ENCODE measurements at places on chromosomes 4 and X. TPM values are rescaled to one million over a fixed set of nuclear protein-coding genes. Genes with fewer than 3 reads are reported as not detected.

- no peak for DNase-seq
Measured at GRCh38 chr4:136743238-136743637, 789.1 kb downstream of the PCDH18 start.

The NCAPG gene
- total RNA-seq: 1.4 TPM

The CLDN2 gene
- total RNA-seq: 236 TPM

- no peak for DNase-seq
Measured at GRCh38 chrX:38898261-38898660, 97.0 kb downstream of the MID1IP1 start.

DNA sequence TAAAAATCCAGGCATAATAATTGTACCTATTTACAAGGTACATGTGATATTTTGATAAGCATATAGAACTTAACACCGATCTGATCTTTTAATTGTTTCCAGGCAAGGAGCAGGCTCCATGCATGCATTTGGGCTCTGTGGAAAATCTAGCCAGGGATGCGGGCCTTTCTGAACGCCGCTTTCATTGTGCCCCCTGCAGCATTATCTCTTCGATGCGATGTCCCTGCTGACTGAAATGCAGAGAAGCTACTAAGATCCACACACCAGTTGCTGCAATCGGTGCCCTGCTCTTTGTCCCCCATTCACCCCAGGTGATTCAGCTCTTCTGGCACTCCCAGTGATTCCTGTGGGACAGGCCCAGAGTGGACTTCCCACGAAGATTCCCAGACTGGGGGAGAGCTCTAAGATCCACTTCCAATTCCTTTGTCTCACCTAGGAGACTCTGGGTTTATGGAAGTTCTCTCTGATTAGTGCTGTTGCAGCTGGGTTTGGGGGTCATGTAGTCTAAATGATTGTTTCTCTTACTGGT is 254.3 kb upstream of the AGA start:
- no peak for DNase-seq

The DYNLT3 gene
- 65.8 TPM for total RNA-seq

- DNase-seq: no peak
Measured at GRCh38 chr4:52568351-52568750, 90.8 kb downstream of the USP46 start.

The NOCT gene
- total RNA-seq: 3.8 TPM

The SH2D1A gene
- total RNA-seq: 1.0 TPM

DNA sequence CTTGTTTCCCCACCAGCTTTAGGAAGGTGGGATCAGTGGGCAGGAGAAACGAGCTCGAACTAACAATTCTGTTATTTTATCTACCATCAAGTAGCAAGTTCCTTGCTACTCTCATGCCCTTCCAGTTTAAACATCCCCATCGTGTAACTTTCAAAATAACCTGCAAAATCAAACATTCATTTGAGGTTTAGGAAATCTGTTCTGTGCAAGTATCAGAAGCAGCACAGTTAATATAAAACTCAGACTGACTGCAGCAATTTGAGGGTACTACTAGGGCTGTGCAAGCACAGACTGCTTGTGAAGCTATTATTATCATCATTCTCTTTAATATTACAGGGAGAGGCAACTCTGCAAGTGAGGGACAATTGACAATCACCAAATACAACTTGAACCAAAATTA is 48.0 kb downstream of the CHST7 start:
- no peak for DNase-seq

GRCh38 chrX:34778916-34779315 is 121.8 kb upstream of the TMEM47 start:
- no peak for DNase-seq

The GUCY1B1 gene
- 13.5 TPM for total RNA-seq

DNA sequence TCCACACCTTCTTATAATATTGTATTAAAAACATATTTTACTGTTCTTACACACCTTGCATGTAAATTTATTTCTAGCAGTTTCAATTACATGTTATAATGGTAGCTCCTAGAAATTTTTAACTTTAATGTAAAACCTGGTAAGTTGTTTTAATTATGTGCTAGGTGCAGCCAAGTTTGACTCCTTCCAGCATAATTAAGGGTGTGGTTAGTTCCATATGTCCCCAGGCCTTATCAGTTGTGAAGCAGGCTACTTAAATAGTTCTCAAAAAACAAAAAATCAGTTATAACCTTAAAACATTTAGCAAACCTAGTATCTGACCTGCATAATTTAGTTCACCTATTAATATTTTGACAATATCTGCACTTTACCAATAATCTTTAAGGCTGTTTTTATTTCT is 26.9 kb upstream of the PASD1 start:
- no peak for DNase-seq

The FAM133A gene
- not detected for total RNA-seq

The ETDB gene
- total RNA-seq: not detected

The PRR32 gene
- not detected for total RNA-seq

The NRK gene
- 4.3 TPM for total RNA-seq

- no peak for DNase-seq
Measured at GRCh38 chr4:94798808-94799207, 41.1 kb downstream of the BMPR1B start.

GRCh38 chr4:76709772-76710090 is 188.2 kb downstream of the SOWAHB start:
- no peak for DNase-seq

The EFHC2 gene
- total RNA-seq: 3.7 TPM
